ENCODE measurements at places on chromosomes 7 and 10.

DNA sequence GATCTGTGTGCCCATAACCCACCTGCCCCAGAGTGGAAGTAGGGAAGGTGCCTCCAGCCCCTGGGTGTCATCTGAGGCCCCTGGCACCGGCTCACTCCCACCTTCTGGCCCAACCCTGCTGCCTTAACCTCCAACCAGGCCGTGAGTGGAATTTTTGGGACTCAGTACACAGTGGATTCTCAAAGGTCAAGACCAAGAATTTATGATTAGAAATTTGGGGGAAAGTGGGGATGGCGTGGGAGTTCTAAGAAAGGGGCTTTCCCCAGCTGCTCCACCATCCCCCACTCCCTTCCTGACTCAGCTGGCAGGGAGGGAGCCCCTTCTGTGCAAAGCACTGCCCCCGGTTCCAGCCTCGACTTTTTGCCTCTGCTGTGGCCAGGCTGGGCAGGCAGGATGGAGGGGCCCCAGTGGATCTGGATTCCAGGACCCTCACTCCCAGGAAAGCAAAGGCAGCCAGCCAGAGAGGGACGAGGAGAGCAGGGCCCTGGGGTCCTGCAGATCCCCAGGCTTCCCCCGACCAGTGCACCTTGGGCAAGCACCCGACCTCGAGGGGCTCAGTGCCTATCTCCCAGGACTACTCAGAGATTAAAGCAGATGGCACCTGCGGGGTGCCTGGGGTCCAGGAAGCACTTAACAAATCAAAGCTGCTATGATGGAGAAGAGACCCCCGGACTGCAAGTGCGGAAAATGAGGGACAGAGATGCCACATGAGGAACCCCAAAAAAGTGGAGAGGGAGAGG, 12.8 kb downstream of the SPOCK2 start:
- DNase-seq, result no peak

GRCh38 chr7:47303695-47304453, 278.0 kb downstream of the TNS3 start:
- DNase-seq, result no peak

- DNase-seq, result peak; percentile 38
Measured at GRCh38 chr7:105614341-105614840, 33.1 kb upstream of the EFCAB10 start.

- DNase-seq, result no peak
Measured at GRCh38 chr7:31487476-31487875, 26.4 kb upstream of the ITPRID1 start.

GRCh38 chr10:133394801-133395221, 854 bp downstream of the MTG1 start:
- peak; percentile 43 for DNase-seq

DNA sequence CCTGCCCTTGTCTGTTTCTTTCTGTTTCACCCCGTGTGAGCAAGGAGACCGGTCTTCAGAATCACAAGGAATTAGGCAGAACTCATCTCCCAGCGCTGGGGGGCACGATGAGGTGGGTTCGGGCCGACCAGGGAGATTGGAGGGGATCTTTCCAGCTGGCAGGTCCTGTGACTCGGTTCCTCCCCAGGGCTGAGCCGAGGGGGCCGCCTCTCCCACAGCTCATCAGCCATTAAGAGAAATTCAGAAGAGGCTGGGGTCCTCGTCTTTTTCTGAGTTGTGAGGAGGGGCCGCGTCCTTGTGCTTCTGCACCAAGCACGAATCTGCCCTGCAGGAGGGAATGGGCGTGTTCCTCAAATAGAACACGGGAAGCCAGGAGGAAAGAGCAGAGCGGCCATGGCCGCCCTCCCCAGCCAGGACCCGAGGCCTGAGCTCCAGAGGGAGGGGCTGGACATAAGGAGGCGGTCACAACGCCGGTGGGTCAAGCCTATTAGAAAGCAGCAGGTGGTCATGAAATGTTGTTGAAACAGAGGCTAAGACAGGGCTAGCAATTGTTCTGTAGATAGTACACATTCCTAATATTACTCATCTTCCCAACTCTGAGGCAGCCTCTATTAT, 125.3 kb downstream of the ADARB2 start:
- peak; percentile 48 for DNase-seq

DNA sequence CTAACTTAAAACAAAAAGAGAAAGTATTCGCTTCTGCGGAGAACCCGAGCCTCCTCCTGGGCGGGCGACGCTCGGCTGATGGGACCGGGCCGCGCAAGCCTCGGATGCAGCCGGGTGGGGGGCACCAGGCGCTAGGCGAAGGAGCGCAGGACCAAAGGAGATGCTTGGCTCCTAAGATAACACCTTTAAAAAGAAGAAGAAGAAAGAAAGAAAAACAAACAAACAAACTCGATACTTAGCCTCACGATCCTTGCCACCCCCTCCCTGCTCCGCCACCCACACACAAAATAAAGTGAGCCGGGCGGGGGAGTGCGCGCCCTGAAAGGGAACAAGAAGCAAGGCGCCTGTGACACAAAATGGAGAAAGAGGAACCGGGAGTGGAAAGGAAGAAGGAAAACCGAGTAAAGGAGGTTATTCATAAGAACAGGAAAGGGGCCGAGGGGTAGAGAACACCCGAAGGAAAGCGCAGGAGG, 34.0 kb upstream of the EBLN1 start:
- peak; percentile 57 for DNase-seq

DNA sequence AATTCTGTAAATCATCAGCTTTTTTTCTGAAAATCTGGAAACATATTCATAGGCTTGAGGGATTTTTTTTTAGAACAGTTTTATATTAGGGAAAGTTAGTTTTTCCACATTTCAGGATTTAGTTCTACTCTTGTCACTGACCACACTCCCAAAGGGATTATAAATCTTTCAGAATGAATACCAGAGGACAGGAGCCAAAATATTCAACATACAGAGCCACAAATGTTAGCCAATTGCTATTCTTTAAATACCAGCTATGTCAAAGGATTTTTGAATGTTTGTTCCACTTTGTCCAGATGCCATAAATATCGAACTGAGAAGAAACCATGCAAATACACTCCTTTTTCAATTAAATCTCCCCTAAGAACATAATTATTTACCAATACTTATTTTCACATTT, 50.7 kb downstream of the ODAD2 start:
- DNase-seq, result no peak

DNA sequence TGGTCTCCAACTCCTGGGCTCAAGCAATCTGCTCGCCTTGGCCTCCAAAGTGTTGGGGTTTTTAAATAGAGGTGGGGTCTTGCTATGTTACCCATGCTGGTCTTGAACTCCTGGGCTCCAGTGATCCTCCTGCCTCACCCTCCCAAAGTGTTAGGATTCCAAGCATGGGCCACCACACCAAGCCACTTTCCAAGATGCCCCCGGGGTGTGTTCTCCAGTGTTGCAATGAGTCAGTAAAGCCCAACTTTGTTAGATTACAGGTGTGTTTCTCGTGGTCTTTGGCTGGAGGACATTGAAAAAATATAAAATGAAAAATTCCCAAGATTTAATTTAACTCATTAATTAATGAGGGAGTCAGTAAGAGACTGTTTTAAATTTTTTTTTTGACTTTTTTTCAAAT, 29.2 kb downstream of the TACR2 start:
- no peak for DNase-seq

GRCh38 chr10:76921383-76922010, 716.1 kb downstream of the KCNMA1 start:
- DNase-seq, result no peak

DNA sequence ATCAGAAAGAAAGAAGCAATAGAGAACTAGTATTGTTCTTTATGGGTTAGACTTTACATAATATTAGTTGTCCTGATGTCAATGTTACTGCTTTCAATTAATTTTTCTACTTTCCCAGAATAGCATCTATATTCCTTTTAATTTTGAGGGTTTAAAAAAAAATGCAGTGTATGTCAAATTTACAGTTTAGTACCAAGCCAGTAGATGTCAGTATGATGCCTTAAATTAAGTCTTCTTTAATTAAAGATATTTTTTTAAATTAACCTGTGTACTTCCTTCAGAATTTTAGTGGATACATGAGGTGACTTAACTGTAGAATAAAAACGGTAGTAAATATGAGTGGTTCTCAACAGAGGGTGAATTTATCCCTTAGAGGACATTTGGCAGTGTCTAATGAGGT, 35.2 kb upstream of the STOX1 start:
- DNase-seq, result no peak

DNA sequence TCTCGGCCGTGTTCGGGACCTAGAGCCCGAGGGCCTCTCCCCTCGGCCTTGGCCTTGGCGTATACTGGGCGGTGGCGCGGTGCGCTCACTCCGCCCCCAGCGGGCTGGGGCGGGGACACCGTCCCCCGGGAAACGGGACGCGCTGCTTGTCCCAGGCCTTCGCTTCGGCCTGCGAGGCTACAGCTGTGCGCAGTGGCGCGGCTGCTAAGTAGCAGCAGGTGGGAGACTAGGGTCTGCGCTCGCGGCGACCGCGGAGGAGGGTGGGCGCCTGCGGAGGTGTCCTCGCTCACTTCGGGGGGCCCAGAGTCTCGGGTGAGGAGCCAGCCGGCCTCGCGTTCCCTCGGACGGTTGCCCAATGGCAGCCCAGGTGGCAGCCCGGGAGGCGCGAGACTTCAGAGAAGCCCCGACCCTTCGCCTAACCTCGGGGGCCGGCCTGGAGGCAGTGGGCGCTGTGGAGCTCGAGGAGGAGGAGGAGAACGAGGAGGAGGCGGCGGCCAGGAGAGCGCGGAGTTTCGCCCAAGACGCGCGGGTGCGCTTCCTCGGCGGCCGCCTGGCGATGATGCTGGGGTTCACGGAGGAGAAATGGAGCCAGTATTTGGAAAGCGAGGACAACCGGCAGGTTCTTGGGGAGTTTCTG, at the start of gene DNAH11:
TSS of gene DNAH11 (plus strand) at position 149 of the 637 bp plus-strand sequence. CDS start at position 356, 207 bp downstream.
- DNase-seq, result peak; percentile 88

- no peak for DNase-seq
Measured at GRCh38 chr10:98303569-98303968, 35.6 kb upstream of the LOXL4 start.

DNA sequence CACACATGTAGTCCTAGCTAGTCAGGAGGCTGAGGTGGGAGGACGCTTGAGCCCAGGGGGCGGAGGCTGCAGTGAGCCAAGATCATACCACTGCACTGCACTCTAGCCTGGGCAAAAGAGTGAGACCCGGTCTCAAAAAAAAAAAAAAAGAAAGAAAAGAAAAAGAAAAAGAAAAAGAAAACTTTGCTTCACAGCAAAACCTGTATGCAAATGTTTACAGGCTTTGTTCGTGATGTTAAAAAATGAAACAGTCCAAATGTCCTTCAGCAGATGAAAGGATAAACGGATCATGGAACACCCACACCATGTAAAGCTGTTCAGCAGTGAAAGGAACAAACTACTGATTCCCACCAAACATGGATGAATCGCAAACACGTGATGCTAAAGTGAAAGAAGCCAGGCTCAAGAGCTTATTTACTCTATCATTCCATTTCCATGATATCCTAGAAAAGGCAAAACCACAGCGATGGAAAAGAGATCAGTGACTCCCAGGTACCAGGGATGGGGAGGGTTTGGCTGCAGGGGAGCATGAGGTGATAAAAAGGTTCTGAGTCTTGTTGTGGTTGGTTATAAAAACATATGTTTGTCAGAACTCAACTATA, 15.1 kb downstream of the LRRC20 start:
- no peak for DNase-seq
